A549 treated with CpdA at 1 μM for 4 hours (cell line): ENCODE measurements at places on chromosomes 11 and 22. TPM values are rescaled to one million over a fixed set of nuclear protein-coding genes. Genes with fewer than 3 reads are reported as not detected.

ARHGAP8 gene
- 1.3 to 2.6 TPM (median 1.8 TPM) in 5 replicates for total RNA-seq

TRMT112 gene
- 399 to 480 TPM (median 435 TPM) in 5 replicates for total RNA-seq

PLET1 gene
- not detected in 5 replicates for total RNA-seq

FGF4 gene
- not detected in 5 replicates for total RNA-seq

ADM2 gene
- total RNA-seq = 0.49 to 0.87 TPM (median 0.50 TPM) in 5 replicates

OLFML1 gene
- 0.02 TPM in 1 of 5 replicates, not detected in the others for total RNA-seq

ZNF202 gene
- total RNA-seq = 8.9 to 11.1 TPM (median 9.5 TPM) in 5 replicates

TMEM191C gene
- total RNA-seq = 0.61 to 1.1 TPM (median 0.87 TPM) in 5 replicates

SLC6A5 gene
- not detected in 5 replicates for total RNA-seq
